ENCODE measurements at places on chromosomes 3 and 15.

- no peak for DNase-seq
These were observed 24.6 kb upstream of the CORO2B start for GRCh38 chr15:68553994-68554720.

- no peak for DNase-seq
These were observed 10.9 kb upstream of the CCNL1 start for GRCh38 chr3:157170861-157171260.

DNA sequence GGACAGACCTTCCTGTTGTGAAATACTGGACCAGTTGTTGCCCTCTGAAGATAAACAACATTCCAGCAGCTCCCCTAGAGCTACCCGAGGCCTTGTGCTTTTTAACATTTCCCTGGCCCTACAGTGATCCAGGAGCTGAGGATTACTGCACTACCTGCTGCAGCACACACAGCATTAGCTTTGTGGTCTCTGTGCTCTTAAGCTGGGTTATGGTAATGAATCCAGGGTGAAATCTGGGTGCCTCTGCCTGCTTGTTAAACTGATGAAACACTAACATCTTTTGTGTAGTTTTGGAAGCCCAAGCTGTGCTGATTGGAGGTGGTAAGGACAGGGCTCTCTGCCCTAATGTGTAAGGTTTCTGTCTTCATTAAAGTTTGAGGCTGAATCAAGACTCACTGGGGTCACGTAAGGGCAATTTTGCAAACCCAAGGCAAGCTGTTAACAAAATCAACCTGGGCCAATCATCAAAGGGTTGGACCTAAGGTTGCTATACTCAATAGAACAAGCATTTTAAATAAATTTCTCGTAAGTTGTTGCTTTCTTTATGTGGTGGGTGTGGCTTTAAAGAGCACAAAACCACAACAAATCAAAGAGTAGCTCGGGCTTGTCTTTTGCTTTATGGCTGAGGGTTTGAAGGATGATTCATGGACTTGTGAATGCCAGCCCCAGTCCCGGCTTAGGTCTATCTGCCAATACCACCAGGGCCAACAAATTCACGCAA, 183.9 kb downstream of the TPRG1 start:
- no peak for DNase-seq

- no peak for DNase-seq
These were observed 97.1 kb downstream of the MEX3B start for GRCh38 chr15:81948751-81949150.

- DNase-seq, result no peak
These were observed 47.0 kb upstream of the RBP1 start for GRCh38 chr3:139586420-139587017.

- no peak for DNase-seq
These were observed 159.7 kb upstream of the POU1F1 start for GRCh38 chr3:87435926-87436620.

DNA sequence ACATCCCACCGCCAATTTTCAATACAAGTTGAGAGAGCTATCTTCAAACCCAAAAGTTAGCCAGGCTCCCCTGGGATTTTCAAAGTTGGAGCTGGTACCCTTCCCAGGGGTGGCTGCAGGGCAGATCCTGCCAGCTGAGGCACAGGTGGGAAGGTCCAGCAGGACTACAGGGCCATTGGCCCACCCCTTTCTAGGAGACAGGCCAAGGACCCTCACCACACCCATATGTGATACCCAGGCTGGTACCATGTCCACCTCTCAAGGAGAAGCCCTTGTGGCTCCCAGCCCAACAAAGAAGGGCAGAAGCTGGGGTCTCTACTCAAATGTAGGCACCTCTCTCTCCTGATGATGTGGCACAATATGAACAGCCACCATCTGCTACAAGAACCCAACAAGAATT, 8.0 kb downstream of the POC1A start:
- no peak for DNase-seq

- no peak for DNase-seq
These were observed 881.4 kb downstream of the DIPK2A start for GRCh38 chr3:144852999-144853398.

DNA sequence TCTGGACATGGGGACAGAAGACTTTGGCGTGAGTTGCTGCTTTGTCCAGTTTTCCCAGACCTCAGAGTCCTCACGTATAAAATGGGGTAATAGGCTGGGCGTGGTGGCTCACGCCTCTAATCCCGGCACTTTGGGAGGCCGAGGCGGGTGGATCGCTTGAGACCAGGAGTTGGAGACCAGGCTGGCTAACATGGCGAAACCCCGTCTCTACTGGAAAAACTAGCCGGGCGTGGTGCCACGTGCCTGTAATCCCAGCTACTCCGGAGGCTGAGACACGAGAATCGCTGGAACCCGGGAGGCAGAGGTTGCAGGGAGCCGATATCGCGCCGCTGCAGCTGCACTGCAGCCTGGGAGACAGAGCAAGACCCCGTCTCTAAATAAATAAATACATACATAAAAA, 22.7 kb upstream of the IGF1R start:
- no peak for DNase-seq

GRCh38 chr3:194748225-194748624, 62.5 kb downstream of the FAM43A start:
- DNase-seq, result no peak

- DNase-seq, result no peak
These were observed 106.3 kb upstream of the RNU6-1 start for GRCh38 chr15:67945951-67946700.
